ENCODE measurements at places on chromosomes 12 and 14.

DNA sequence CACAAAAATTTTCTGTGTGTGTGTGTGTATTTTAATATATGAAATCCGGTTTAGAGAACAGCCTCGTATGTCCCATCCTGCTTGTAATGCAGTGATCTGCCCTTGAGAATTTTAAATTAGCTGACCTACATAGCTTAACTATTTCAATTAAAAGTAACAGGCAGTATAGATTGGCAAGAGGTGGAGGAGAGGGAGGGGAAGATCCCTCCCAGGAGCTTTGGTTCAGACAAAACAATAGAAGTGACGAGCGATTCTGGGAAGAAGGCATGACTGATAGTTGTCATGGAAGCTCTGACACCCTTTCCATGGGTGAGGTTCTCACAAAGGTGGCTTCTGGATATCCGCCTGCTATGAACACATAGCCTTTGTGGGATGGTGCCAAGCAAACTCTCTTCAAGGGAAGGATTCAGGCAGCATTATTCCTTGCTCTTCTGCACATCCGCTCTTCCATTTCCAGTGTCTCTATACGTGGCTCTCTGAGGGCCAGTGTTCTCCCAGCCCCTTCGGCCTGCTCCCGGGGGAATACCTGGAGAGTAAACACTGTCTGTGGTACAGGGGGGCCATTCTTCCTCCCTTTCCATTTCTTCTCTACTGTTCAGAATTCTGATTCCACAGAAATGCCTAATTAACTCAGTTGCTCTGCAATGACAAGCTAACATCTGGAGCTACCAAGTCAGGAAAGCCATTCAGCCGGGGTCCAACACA lies 182.0 kb downstream of the CACNA1C start:
- H3K27ac ChIP-seq, result no peak overlapping the region
- no peaks in the 10 kb centered on the region for H3K36me3 ChIP-seq
- DNase-seq, result no peak
- no peak overlapping the region for H3K4me3 ChIP-seq
- H3K4me1 ChIP-seq, result peaks cover 2% of the 10 kb centered on the region

- H3K27me3 ChIP-seq, result no peaks in the 10 kb centered on the region
- no peak overlapping the region for H3K4me3 ChIP-seq
- no peak for DNase-seq
- H3K4me1 ChIP-seq, result peaks cover 3% of the 10 kb centered on the region
Measured at GRCh38 chr12:19646599-19646998, 207.3 kb downstream of the AEBP2 start.

DNA sequence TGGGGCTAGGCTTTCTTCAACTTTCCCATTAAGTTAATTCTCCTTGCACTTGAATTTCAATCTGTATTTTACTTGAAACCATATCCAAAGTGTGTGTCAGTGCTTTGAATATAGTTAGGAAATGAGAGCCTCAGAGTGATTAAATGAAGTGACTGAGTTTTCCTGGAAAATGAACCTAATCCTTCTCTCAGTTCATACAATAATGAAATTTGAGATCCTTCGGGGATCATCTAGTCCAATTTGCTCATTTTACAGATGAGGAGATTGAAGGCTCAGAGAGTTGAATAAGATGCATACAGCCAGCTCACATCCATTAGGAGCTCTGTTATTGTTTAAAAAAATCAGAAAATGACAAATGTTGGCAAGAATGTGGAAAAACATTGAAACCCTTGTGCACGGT lies 18.3 kb upstream of the TBC1D30 start:
- H3K36me3 ChIP-seq, result no peaks in the 10 kb centered on the region
- H3K4me3 ChIP-seq, result no peak overlapping the region
- H3K27me3 ChIP-seq, result peaks cover 66% of the 10 kb centered on the region
- no peak overlapping the region for H3K27ac ChIP-seq
- DNase-seq, result no peak

- no peak overlapping the region for H3K27ac ChIP-seq
- no peak for DNase-seq
- no peaks in the 10 kb centered on the region for H3K27me3 ChIP-seq
- H3K36me3 ChIP-seq, result peaks cover 20% of the 10 kb centered on the region
- peaks cover 4% of the 10 kb centered on the region for H3K4me1 ChIP-seq
- no peak overlapping the region for H3K4me3 ChIP-seq
Measured at GRCh38 chr14:50353126-50353525, 41.0 kb downstream of the DMAC2L start.

GRCh38 chr14:22535916-22536315 lies 53.1 kb downstream of the DAD1 start:
- no peaks in the 10 kb centered on the region for H3K27me3 ChIP-seq
- peak overlapping the region; percentile 97 for H3K27ac ChIP-seq
- no peak for DNase-seq
- peaks cover 97% of the 10 kb centered on the region for H3K36me3 ChIP-seq
- peaks cover 96% of the 10 kb centered on the region for H3K4me1 ChIP-seq

DNA sequence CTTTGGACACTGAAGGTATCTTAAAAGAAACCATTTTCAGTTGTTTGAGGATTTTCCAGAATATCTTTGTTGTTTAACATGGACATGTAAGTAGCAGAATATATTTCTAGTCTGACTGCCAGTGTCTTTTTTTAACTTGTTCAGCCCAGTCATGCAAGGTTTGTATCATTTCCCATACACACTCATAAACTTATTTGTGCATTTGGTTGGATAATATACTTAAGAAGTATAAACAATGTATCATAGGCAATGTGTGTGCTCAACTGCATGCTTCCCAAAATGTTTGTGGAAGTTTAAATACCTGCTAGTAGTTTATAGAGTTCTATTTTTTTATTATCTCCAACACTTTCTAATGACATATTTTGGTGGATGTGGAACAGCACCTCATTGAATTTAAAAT lies 707.4 kb upstream of the FBXO33 start:
- no peaks in the 10 kb centered on the region for H3K4me1 ChIP-seq
- no peak overlapping the region for H3K4me3 ChIP-seq
- no peaks in the 10 kb centered on the region for H3K36me3 ChIP-seq
- no peak for DNase-seq
- no peaks in the 10 kb centered on the region for H3K27me3 ChIP-seq

GRCh38 chr12:90938451-90938850 lies 16.5 kb downstream of the CCER1 start:
- no peaks in the 10 kb centered on the region for H3K4me1 ChIP-seq
- H3K36me3 ChIP-seq, result no peaks in the 10 kb centered on the region
- no peak for DNase-seq
- H3K27ac ChIP-seq, result no peak overlapping the region
- H3K27me3 ChIP-seq, result peaks cover 23% of the 10 kb centered on the region
